ENCODE measurements at places on chromosomes 7 and 10.

GRCh38 chr7:105261689-105262088 is 127.0 kb downstream of the SRPK2 start:
- no peak for DNase-seq

DNA sequence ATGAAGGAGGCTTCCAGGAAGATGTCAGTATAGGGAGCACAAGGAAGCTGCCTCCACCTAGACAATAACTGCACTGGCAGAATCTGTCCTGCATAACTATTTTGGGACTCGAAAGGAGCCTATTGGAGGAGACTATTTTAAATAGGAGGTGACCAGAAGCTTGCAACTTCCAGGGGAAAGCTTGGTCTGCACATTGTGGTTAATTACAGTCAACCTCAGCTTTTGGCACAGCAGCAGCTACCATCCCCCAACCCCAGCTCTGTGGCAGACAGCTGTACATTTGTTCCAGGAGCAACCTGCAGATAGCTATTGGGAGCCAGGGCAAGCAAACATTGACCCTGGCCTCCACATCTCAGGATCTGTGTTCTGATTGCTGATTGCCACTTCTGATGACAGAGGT is 46.3 kb upstream of the NANOS1 start:
- DNase-seq, result no peak

GRCh38 chr10:66999762-67000545 is 74.1 kb downstream of the LRRTM3 start:
- no peak for DNase-seq

DNA sequence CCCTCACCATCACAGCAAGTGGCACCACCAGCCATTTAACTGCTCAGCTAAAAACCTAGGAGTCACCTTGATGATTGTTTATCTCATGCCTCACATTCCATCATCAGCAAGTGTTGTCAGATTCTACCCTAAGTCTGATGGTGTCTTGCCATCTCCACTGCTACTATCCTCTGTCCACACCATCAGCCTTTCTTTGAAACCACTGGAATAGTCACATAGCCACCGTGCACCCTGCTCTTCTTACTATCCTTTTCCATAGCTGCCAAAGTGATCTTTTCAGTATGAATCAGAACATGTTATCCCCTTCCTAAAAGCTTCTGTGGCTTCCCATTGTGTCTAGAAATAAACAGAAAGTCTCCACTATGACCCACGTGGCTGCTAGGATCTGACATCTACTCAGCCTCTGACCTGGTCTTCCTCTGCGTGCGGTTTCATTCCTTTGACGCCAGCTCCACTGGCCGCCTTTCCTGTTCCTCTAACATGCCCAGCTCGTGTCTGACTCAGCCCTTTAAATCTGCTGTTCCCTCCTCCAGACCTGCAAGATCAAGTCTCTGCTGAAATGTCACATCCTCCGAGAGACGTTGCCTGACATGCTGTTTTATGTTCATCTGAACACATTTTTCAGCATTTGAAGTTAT is 16.5 kb upstream of the CHN2 start:
- DNase-seq, result no peak

GRCh38 chr10:85446827-85447226 is 919.8 kb downstream of the GRID1 start:
- no peak for DNase-seq

DNA sequence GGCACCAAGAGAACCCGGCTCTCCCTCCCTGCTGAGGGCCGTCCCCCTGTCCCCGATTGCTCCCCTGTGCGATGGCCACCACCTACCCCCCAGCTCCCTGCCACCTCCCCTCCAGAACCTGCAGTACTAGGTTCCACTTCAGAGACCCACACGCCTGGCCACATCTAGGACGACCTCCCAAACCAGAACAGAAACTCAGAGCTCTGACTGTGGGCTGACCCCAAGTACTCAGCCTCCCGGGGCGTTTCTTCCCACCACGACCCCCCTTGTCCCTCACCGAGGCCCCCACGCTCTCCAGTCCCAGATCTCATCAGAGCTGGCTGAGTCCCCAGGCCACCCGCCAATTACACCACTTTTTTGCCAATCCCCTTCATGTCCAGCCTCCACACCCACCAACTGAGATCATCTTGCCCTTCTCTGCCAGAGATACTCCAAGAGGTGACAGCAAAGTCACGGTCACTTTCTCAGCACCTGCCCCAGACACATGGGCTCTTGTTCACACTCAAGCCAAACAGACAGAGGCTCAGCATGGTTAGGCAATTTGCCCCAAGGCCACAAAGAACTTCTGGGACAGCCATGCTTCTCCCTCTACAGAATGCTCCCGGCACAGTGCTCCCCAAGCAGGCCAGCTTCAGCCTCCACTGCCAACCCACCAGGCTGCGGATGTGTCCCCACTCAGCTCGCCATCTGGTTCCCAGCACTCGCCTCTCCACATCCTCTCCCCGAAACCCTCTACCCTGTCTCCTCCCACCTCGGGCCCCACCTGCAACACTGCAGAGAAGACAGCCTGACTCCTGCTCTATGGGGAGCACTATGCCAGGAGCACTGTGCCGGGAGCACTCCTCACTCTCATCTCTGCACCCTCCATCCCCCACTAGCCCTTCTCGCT is 4.7 kb downstream of the TMEM120A start:
- DNase-seq, result no peak

- DNase-seq, result no peak
Observed at GRCh38 chr10:116629340-116629739, 8.6 kb downstream of the PNLIPRP2 start.

DNA sequence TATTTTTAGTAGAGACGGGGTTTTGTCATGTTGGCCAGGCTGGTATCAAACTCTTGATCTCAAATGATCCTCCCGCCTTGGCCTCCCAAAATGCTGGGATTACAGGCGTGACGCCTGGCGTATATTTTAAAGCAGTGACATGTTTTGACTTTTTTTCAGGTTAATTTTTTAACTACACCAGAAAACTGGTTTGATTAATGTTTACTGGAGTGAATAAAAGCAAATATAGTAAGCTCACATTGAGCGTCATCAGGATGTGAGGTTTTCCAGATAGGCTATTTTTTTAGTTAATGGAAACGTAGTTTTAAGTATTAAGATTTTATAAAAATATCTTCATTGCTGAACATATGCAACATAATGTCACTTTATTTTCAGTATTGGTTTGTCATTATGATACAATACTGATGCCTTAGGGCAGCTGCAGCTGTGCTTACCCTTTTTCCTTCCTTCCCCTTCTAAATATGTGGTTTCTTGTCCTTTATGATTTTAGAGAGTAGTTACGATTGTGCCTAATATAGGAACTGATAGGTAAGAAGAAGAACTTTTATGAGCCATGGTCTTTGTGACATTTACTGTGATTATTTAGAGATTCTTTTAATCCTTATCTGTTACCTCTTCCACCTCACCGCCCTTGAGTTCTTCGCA is 37.3 kb downstream of the TMEM60 start:
- no peak for DNase-seq

DNA sequence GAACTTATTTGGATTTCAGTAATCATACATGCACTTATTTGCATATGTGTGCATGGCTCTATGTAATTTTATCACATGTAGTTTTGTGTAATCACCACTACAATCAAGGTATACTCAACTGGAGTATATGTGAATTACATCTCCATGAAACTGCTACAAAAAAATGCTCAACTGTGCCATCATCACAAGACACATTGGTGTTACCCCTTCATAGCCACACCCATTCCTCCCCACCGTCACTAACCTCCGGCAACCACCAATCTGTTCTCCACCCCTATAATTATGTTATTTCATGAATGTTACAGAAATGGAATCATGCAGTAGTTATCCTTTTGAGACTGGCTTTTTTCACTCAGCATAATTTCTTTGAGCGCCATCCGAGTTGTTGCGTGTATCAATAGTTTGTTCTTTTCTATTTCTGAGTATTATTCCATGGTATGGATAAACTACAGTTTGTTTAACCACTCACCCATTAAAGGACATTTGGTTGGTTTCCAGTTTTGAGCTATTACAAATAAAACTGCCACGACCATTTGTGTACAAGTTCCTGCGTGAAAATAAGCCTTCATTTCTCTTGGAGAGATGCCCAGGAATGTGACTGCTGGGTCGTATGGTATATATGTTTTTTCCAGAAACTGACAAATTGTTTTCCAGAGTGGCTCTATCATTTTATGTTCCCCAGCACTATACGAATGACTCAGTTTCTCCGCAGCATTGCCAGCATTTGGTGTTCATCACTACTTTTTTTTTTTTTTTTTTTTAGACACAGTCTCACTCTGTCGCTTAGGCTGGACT is 11.3 kb upstream of the SMO start:
- DNase-seq, result no peak

GRCh38 chr10:91201213-91201996 is 19.1 kb upstream of the PCGF5 start:
- DNase-seq, result peak; percentile 20
